Stimulated activated CD4-positive, alpha-beta T cell treated with anti-CD3 and anti-CD28 coated beads, Interleukin-4, amount 100 ng/mL, for 1 hour (primary cell): ENCODE measurements at places on chromosomes 16 and 17.
A peak's percentile ranks its signal among the peaks of the same experiment; 100 is the strongest.

GRCh38 chr16:50862818-50863643 is 121.1 kb downstream of the CYLD start:
- no peak for DNase-seq

DNA sequence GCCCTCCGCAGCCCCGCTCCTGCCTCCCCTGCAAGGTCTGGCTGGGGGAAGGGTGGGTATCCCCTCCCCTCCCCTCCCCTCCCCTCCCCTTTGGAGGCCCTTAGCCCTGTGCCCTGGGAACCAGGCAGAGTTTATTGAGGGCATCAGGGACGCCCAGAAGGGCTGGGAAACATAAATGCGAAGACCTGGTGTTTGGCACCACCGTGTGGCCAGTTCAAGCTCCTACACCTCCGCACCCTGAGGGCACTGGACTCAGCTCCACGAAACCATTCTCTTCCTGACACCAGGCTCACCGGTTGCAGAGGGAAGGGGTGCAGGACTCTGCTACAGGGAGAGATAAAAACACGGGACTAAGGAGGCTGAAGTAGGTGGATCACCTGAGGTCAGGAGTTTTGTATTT is 1.0 kb upstream of the AIPL1 start:
- DNase-seq, result peak; percentile 67

DNA sequence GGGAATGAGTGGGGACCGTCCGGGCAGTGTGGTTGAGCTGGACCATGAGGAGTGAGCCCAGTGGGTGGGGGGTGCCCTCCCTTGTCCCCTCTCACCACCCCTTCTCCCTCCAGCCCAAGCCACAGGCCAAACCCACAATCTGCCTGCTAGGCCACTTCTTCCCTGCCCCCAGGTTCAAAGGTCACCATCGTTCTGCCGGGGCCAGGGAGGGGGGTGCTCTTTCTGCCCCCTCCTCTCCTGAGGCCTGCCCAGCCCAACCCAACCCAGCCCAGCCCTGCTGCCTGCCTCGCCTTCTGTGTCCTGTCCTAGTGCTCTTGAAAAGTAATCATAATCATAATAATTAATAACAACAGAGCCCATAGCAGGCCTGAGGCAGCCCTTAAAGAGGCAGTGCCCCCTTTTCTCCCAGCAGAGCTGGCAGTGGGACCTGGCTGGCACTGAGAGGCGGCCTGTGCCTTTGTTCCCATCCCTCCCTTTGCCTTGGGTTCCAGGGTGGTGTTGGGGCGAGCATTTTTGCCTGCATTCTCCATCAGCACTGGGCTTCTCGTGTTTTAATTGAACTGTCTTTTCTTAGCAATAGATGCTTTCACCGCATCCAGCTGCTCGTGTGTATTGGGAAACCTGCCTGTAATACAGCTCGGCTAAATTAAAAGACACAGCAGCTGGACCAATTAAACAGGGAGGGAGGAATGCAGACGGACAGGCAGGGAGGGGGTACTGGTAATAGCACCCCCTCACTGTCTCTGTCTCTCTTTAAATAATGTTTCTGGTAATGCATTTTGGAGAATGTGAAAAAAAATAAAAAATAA is 46.8 kb downstream of the SREBF1 start:
- DNase-seq, result no peak

DNA sequence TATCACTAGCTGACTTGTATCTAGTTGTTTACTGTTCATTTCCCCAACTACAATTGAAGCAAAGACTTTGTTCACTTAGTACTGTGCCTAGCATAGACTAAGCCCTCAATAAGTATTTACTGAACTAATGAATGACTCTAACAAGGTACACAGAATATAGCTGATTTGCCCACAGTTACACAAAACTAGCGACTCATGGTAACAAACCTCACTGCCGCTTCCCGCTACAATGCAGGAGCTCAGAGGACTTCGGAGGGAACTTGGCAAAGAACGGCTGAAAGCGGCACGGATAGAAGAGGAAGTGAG is 524 bp downstream of the EFTUD2 start:
- DNase-seq, result no peak

- DNase-seq, result peak; percentile 16
Observed at GRCh38 chr17:32111141-32111771, 31.0 kb upstream of the RHOT1 start.

DNA sequence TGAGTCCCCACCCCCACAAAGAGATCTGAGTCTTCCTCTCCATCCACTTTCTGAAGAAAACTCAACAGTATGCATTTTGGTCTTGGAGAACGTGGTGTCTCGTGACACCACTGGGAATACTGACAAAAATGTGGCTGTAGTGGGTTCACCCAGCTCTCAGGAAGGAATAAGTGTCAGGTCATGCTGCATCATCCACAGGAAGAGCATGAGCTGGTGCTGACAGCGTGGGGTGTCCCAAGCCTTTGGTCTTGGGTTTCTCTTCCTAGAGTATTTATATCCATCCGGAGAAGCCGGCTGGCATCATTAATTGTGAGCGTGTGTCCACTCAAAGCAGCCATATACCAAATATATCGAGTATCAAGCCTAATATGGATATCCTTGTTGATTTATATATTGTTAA is 55.9 kb downstream of the C17orf67 start:
- DNase-seq, result no peak

GRCh38 chr17:81332914-81333528 is 37.9 kb upstream of the SLC38A10 start:
- no peak for DNase-seq

DNA sequence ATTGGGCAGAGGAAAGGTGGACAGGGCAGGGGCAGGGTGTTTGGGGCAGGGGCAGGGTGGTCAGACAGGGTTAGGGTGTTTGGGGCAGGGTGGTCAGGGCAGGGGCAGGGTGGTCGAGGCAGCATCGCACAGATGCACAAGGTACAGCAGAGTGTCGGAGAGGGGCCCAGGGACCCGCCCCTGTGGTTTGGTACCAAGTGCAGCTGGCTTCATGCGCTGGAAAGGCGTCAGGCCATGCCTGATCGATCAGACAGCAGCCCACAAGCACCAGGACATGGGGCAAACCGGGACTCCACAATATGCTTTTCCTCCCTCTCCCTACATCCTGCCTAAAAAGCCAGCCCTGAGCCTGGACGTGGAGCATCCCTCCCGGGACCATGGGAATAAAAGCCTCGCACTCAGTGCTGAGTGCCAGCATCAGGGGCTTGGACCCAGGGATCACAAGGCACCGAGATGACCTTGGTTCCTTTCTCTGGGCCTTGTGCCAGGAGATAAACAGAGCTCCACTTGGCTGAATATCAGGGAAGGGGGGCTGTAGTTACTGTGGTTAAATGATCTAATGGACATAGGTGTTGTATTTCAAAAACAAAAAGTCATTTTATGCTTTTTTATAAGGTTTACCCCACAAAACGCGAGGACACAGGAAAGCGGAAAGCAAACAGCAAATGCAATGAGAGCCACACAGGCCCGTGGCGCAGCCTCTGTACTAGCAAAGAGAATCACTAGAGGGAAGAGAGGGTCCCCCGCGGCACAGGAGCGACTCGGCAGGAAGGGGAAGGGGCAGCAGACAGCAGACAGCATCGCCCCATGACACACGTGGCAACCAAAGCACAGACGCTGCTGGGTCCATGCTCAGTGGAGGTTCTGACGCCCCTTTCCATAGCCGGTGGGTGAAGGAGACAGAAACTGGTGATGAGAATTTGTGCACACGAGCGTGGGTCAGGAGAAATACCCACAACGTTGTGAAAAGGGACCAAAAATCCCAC is 5.3 kb upstream of the HEXD start:
- DNase-seq, result no peak

GRCh38 chr17:27495460-27495859 is 39.2 kb downstream of the KSR1 start:
- no peak for DNase-seq

DNA sequence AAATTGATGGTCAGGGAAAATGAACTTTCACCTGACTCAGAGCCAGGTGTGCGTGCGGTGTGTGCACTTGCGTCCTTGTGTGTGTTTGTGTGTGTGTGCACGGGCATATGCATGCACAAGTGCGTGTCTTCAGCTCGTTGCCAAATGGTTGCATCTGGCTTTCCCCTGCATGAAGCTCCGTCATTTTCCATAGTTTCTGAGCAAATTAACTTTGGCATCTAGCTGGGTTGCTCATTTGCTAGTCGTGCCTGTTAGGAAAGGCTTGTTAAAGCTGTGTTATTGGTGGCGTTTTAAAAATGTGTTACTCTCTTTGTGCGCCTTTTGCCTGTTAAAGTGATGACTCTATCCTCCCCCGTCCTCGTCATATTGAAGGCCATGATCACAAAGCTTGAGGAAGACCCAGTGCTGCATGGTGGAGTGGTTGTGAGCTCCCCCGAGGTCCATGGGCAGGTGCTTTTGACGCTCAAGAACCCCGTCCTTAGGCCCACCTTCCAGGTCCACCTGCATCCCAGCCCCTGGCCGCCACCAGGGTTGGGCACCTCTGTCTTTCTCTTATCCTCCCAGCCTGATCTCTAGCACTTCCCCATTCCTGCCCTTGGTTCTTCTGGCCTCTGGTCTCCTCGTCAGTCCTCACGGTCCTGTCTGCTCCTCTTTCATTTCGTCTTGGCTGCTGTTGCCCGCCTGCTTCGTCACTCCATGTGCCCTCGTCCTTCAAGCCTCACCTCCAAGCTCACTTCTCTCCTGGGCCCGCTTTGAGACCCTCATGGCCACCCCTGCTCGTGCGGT is 355.8 kb downstream of the SNX29 start:
- DNase-seq, result no peak

- no peak for DNase-seq
Observed at GRCh38 chr17:9648521-9649110, 3.3 kb downstream of the USP43 start.

DNA sequence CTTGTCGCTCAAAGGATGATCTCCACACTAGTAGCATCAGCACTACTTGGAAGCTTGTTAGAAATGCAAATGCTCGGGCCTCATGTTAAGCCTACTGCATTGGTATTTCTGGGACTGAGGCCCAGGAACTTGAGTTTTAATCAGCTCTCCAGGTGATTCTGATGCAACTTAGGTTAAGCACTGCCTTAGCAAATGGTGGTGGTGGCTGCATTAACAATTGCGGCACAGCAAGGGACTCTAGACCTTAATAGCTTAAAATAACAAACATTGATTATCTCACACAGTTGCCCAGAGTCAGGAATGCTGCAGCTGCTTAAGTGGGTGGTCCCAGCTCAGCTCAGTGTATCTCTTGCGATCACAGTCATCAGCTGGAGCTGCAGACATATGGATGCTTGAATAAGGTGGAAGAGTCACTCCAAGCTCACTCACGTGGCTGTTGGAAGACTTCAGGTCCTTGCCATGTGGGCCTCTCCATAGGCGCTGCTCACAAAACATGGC is 25.8 kb downstream of the HS3ST3A1 start:
- DNase-seq, result no peak

DNA sequence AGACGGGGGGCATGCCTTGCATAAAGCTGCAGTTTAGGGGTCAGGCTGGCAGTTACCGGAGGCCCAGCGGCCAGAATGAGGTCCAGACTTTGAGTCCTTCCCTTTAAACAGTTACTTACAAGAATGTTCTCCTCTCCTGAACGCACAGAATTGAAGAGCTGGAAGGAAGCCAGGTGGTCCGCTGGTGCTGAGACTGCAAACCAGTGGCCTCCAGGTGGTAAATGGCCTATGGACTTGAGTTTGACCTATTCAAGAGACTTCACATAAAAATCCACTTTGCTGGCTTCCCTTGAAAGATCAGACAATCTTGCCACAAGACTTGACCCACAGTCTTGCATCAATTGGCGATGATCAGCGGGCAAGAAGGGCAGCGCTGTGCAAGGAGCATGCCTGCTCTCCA is 14.7 kb upstream of the SEZ6 start:
- no peak for DNase-seq

- no peak for DNase-seq
Observed at GRCh38 chr17:18321309-18321708, 6.2 kb downstream of the SMCR8 start.

DNA sequence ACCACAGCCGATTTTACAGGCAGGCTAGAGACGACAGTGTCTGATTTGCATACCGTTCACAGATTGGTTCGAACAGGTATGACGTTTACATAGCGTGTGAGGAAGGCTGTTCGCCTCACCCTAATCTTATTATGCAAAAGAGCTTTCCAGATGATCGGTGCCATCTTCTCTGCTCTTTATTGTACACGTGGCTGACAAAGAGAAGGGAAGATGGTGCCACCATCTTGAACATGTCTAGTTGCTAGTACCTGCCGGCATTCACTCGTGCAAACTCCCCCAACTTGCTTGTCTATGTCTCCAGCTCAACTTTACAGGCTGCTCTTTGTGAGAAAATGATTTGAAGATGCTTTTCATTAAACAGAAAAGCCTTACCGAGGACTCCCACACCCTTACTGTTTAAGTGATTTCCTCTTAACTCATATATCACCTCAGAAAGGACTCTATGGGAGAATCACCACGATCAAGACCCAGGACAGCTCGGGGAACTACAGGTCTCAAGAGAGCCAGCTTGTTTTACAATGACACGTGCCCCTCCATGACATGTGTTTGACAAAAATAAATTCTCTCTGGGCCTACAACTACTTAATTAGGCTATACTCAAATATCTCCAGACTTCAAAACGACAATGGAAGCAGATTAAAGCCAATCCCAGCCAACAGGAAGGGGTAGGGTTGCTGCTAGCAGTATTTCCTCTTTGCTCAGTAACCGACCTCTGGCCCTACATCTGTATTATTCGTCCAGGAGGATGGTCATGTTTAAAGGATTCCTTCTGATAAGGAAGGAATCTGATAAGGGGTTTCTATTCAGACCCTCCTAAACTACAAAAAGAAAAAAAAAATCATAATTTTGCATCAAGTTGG is 480.6 kb downstream of the TMEM114 start:
- no peak for DNase-seq
